Fibroblast of skin of right quadriceps (primary cell): ENCODE measurements at places on chromosomes 13 and 19.

DNA sequence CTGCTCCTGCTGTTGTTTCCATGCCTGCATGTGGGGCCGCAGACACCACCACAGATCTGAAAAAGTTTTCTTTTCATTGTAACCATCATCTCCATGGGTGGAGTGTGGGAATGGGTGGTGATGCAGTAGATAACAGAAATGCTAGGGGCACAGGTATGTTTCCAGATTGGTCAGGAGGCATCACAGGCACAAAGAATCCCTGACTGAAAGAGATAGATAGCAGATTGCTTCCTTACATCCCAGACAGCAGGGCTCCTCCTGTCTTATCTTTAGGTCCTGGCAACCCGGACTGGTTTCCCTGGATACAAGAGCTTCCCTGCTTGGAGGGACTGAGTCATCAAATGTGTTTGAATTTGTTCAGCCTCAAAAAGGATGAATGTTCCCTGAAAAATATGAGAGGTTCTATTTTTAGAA, 1937.6 kb downstream of the PCDH9 start:
- DNase-seq = peak; percentile 85

GRCh38 chr13:114042066-114042815, 68.4 kb upstream of the C13orf46 start:
- DNase-seq = no peak

- no peak for DNase-seq
Observed at GRCh38 chr19:810077-810855, 11.5 kb downstream of the PLPPR3 start.

GRCh38 chr13:98474761-98475160, 102.1 kb downstream of the STK24 start:
- no peak for DNase-seq

DNA sequence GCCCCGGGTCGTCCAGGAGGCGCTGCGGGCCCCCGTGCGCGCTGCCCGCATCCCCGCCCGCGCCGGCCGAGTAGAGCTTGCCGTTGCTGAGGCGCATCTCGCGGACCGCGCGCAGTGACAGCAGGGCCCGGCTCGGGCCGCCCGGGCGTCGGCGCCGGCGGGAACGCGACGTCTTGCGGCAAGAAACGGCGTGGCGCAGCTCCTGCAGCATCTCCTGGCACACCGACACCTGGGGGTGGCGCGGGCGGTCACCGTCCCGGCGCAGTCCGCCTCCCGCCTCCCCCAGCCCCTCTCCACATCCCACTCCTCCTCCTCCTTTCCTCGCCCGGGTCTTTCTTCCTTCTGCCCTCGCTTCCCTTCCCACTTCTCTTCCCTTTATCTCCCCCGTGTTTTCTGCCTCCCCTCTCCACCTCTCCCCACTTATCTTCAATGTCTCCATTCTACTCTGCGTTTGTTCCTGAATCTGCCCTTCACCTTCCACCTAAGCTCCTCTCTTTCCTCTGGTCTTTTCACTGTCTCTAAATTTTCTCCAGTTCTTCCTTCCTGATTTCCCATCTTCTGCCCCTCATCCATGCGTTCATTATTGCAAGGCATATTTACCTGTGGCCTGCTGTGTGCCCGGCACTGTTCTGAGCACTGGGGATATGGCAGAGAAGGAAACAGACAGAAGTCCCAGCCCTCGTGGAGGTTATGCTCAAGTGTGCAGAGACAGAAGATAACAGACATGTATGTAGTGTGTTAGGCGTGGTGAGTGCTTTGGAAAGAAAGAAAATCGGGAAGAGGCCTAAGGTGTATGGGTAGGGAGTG, 5.2 kb upstream of the ATP1A3 start:
- no peak for DNase-seq

DNA sequence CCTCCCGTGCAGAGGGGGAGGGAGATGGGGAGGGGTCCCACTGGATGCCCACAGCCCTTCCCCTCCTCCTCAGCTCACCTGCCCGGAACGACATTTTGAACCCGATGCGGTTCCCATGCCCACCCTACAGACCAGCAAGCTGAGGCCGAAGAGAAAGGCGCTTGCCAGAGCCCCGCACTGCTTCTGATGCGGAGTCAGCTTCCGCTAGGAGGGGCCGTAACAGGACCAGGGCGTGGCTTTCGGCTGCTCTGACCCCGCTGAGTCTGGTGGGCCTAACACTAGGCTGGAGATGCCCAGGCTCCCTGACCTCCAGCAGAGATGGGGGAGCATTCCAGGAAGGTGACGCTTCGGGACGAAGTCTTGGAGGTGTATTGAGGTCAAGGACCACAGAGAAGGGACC, 6.7 kb downstream of the ONECUT3 start:
- no peak for DNase-seq

GRCh38 chr13:44974056-44974793, 15.0 kb downstream of the NUFIP1 start:
- DNase-seq = peak; percentile 55

DNA sequence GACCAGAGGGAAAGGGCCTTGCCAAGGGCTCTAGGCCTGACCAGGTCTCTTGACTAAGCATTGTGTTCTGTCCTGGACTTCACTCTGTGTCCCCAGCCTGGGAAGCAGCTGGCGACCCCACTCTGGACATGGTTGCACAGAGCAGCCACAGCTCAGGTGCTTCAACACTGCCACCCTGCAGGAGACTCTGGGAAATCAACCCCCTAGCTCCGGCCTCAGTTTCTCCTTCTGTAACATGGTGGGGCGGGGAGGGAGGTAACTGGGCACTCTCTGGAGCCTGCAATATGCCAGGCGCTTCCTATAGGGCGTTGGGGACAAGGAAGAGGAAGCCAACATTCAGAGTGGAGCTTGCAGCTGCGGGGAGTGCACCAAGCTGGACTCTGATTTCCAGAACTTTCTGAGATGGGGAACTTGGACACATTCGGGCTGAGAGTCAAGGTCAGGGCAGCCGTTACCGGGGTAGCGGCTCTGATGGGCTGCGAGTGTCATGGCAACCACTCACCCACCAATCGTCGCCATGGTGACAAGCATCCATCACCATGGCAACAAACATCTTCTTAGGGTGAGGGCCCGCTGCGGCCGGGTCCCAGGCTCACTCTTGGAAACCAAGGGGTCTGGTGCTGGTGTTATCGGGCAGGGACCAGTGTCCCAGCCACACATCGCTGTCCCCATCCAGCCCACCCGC, 12.8 kb downstream of the F2RL3 start:
- DNase-seq = no peak

DNA sequence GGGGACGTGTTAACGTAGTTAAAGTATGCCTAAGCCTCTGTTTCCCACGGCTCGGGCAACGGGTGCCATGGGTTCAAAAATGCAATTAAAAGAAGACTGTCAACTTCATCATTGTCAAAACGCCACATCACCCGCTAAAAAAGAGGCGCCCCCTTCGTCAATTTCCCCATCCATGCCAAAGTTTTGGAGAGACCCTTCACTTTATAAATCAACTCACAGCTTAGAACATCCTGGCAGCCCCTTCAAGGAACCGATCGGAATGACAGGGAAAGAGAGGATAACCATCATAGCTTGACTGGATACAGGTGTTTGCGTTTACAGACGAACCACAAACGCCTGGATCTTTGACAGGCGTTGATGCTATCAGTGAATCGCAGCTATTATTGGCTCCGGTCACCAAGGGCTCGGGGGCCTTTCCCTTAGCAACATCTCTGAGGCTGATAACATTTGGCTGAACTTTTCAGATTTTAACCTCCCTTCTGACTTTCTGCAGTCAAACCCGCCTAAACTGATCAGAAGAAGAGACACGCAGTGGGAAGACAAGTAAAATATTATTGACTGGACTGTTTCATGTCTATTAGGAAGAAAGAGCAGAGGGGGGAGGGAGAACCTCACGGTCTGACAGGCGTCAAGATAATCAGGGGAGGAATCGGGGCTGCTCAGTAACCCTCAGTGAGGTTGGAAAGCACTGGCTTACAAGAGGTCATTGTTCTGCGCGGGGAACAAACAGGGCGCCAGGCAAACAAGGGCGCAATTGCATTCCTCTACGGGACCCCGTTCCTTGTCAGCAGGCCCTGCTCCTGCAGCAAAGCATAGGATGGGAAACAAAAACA, 322.5 kb upstream of the ZNF507 start:
- no peak for DNase-seq

DNA sequence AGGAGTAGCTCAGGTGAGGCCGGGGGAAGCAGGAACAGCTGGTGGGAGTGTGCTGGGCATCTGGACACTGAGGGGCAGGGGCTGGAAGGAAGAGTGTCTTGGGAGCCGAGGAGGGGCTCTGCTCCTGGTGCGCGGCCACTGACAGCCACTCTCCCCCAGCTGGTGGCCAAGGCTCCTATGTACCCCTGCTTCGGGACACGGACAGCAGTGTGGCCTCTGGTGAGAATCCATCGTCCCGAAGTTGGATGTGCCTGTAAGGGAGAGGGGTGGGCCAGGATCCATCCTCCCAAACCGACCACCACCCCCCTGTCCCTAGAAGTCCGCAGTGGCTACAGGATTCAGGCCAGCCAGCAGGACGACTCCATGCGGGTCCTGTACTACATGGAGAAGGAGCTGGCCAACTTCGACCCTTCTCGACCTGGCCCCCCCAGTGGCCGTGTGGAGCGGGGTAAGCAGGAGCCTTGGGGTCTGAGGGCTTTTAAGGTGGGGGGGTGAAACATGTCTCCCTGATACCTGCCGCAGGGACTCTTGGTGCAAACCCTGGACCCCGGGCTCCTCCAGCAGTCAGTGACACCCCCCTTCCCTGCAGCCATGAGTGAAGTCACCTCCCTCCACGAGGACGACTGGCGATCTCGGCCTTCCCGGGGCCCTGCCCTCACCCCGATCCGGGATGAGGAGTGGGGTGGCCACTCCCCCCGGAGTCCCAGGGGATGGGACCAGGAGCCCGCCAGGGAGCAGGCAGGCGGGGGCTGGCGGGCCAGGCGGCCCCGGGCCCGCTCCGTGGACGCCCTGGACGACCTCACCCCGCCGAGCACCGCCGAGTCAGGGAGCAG, 2.0 kb upstream of the USF2 start:
- DNase-seq = no peak

DNA sequence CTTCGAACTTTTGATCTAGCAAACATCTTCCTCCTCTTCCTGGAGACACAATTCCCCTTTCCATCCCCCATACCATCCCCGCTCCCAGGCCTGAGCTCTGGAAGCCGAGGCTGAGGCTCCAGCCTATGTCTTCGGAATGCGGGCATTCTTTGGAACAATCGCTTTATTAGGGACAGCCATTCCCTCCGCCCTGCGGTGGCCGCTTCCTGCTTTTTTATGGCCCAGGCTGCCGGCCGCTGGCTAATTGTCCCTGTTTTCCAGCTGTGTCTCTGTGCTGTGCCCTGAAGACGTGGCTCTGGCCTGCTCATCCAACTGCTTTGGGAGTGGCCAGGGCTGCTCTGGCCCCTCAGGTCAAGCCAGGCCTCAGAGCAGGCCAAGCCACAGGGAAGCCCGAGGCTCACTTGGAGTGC, 2.1 kb upstream of the CDX2 start:
- DNase-seq = no peak

GRCh38 chr19:4695224-4695731, 25.1 kb upstream of the MYDGF start:
- DNase-seq = no peak

- peak; percentile 52 for DNase-seq
Observed at GRCh38 chr13:42007844-42008243, 40.6 kb upstream of the DGKH start.

DNA sequence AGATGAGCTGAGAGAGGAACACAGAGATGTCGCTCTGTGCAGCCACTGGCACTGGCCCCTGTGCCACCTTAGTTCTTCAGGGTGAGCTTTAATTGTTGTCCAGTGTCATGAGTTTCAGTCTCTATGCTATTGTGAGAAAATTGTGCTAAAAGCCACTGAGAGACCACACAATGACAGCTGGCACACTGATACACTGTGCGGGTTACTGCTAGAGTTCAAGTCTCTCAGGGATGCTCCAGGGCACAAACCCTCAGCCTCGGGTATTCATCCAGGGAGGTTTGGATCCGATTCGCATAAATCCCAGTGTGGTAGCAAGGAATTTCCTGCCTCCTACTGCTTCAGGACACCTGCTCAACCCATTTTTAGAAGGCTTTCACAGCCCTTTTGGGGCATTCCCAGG, 68.1 kb upstream of the EDNRB start:
- no peak for DNase-seq

DNA sequence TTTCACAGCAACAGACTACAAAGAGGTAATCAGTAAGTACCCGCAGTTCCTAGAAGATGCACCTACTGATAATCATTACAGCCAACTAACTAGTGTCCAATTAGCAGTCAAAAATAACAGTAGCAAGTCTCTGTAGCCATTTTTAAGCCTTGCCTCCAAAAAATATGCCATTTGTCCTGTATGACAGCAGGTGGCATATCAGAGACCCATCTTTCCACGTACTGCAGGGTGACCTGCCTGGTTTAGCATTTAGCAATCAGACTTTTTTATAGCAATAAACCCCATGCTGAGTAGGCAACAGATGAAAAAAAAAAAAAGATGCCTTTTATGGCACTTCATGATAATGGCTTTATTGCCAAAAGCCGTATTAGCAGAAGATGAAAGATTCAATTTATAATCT, 155.3 kb upstream of the LSM14A start:
- no peak for DNase-seq

DNA sequence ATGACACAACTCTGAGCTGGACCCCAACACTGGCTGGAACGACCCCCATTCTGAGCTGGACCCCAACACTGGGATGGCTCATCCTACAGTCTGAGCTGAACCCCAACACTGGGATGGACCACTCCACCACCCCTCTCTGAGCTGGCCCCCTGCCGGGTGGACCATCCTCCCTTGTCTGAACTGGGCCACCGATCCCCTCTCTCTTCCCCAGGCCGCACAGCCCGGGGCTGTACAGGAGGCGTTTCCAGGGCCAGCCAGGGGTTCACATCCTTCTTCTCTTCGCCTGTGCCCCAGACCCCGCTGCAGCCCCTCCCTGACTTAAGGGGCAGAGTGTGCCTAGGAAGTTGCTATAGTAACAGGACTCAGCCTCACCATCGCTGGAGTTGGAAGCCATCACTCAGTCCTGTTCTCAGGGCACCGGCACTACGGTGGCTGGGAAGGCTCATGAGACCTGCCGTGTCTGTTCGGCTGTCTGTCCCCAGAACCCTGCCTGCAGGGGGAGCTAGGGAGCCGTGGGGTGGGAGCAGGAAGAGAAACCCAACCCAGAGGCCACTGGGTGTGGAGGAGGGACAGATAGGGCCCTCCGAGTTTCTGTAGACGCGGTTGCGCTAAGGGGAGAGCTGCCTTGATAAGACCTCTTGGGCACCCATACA, 3.7 kb downstream of the PRKACA start:
- no peak for DNase-seq

DNA sequence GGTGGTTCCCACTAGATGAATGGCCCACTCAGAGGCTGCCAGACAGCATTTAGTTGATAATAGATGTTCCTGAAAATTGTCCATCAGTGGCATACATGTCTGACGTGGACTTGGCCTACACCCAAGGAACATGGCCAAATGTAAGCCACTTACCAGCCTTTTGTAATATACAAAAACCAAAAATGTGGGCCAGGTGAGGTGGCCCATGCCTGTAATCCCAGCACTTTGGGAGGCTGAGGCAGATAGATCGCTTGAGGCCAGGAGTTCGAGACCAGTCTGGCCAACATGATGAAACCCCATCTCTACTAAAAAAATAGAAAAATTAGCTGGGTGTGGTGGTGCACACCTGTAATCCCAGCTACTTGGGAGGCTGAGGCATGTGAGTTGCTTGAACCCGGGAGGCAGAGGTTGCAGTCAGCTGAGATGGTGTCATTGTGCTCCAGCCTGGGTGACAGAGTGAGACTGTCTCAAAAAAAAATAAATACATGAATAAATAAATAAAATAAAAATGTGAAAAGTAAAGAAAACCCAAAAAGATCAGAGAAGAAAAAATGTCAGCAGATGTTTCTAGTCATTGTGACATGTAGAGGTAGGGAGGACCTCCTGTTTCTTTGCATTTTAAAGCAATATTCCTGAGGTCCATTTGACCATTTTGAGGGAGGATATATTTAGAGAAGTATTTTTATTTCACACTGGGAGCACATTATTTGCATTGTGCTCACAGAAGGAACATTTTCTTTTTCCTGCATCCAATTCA, 7.1 kb upstream of the WTIP start:
- no peak for DNase-seq
